NCI-H1048 (cell line): ENCODE measurements at places on chromosomes 16 and 17.

GRCh38 chr17:37118366-37119137 is 169.8 kb downstream of the AATF start:
- DNase-seq, result no peak

GRCh38 chr16:50368410-50369132 is at the start of gene BRD7:
TSS of gene BRD7 (minus strand) at chr16:50368988. CDS start at chr16:50368774, 214 bp downstream.
- no peak for DNase-seq

DNA sequence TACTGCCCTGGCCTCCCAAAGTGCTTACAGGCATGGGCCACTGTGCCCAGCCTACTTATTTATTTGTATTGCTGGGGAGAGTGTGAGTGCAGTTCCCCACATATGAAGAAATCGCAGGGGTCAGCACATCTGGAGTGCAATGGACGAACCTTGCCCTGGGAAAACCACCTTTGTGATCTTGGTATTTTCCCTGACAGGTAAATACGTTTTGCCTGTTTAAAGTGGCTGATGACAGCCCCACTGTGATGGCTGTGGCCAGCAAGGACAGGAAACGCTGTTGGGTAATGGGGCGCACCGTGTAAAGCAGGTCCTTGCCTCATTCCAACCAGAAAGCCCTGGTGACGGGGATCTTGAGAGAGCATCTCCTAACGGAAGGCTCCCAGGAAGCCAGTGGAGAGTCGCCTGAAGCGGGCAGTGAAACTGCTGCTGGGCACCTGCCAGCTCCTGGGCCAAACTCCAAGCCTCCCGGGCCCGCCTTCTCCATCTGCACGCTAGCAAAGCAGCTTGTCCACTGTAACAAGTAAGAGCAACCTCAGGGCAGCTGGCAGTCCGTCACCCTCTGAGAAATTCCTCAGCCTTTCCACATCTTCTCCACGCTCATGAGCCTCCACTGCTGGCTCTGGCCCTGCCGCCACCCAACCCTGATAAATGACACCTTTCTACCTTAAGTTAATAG is 17.5 kb downstream of the EMC8 start:
- DNase-seq, result no peak

GRCh38 chr17:64289741-64290141 is 26.7 kb upstream of the TEX2 start:
- DNase-seq, result no peak

- DNase-seq, result no peak
These were observed 6.9 kb downstream of the PLLP start for GRCh38 chr16:57277586-57277985.

- no peak for DNase-seq
These were observed 18.6 kb downstream of the CDH16 start for GRCh38 chr16:66899945-66900710.

DNA sequence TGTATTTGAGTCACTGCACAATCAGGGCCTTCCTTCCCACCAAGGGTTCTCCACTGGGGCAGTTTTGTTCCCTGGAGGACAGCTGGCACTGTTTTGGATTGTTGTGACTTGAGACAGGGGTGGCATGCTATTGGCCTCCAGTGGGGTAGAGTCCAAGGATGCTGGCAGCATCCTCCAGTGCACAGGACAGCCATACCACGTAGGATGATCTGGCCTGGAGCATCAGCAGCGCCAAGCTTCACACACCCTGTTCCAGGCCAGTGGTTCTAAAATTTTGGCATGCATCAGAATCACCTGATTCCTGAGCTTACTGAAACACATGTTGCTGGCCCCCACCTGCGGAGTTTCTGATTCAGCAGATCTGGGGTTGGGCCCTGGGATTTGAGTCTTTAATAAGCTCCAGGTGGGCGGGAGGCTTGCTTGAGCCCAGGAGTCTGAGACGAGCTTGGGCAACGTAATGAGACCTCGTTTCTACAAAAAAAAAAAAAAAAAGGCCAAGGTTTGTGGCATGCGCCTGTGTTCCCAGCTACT is 83.2 kb downstream of the MGAT5B start:
- no peak for DNase-seq

GRCh38 chr17:29412780-29413565 is 22.8 kb downstream of the TAOK1 start:
- DNase-seq, result no peak

DNA sequence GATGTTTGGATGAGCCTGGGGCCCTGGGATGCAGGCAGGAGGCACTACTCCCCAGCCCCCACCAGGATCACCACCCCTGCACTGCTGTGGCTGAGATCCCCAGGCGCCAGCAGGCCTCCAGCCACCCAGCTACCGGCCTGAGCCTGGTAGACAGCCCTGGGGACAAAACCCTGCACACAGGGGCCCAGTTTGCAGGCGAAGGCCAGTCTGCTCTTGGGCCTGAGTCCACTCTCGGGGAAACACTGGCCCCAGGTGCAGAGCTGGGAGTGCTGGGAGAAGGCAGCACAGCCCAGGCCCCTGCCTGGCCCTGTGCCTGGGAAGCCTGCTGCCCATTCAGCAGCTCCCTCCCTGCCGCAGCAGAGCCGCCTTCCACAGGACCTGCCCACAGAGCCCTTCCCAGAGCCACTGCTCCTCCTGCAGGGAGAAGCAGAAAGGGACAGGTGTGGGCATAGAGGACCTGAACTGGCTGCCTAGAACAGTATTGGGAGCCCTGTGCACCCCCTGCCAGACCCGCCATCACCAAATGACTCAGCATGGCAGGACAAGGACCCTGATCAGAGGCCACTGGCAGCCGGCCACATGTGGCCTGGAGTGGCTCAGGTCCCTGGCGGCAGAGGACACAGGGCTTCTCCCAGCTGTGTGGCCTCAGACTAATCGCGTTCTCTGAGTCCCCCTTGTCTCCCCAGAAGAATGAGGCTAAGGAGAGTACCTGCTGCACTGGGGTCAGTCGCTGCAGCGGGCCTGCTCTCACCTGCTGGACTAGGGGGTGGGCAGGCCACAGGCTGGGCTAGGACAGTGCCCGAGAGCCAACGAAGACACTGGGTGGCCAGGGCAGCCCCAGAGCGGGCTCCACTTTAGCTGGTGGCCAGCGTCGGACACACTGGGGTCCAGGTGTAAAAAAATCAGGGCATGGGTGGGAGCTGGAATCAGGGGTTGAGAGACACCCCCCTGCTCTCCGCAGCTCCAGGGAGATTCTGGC is 10.7 kb downstream of the MSRB1 start:
- DNase-seq, result no peak

DNA sequence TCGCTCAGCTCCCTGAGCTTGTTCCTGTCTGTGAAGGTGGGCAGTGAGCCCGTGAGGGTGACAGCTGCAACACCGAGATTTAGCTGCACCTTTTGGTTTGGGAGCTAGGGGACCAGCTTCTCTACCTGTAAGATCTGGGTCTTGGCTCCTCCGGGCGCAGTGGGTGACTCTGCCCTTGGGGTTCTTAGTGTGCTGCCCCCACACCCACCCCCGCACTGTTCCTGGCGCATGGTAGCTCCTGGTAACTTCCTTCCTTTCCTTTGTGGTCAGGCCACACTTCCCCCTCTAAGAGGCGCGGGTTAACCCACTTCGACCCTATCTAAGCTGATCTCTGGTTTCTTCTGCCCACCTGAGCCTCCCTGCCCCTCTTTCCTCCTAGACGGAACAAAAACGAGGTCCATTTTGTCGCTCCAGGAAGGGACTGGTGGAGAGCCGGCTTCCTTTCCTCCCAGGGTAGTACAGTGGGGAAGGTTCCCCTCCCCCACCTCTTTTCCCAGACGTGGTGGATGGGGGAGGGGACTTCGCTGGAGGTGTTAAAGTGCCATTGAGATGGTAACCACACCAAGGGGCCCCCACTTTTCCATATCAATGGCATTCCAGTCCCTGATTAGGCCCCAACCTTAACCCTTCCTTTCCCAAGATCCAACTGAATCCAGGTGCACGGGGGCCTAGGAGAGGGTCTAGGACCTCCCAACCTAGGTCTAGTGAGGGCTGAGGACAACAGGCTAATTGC is 4.6 kb upstream of the CLDN9 start:
- no peak for DNase-seq

DNA sequence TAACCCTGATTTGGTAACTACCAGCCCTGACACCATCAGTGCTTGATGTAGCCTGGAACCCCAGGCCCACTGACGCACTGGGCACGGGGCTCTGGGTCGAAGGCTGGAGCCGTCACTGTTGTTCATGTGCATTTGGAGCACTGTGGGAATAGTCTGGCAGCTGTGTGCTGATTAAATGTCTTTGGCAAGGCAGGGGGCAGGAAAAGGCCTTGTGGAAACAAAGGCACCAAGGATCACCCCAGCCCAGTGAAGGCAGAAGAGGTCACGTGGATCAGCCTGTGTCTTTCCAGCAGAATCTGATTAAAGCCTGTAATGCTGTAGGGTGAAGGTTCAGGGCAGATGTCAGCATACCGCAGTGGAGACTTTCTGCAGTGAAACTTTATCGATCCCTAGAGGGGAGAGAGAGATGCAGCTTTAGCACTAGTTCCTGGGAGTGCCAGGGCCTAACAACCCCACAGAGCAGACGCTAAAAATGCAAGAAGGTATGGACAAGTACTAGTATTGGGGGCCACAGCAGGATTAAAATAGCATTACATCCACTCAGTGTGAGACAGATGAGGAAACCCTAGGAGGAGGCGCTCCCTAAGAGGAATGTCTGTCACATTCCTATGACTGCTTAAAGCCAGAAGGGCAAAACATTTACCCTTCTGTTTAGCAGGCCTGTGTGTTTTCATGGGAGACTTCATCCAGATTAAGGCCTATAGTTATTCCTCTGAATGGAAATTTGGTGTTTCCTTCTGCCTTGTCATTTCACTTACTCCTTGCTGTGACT is 9.7 kb downstream of the ZNHIT3 start:
- DNase-seq, result no peak

- DNase-seq, result no peak
These were observed 4.4 kb upstream of the SNX29 start for GRCh38 chr16:11972128-11972527.

GRCh38 chr17:31112001-31112661 is 17.4 kb downstream of the NF1 start:
- no peak for DNase-seq

DNA sequence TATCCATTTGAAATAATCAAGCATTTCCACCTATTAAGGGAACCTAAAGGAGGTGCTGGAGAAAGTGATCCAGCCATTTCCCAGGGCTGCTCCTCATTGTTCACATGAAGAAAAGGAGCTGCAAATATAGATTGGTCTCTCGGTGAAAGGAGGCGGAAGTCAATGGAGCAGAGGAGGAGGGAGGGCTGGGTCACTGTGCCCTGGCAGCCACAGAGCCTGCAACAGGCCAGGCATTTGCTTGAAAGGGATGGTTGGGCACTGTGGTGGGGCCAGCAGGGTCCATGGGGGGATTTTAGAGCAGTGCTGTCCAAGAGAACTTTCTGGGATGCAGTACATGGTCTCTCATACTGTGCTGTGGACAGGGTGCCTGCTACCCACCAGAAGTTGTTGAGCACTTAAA is 173.2 kb downstream of the CYLD start:
- DNase-seq, result no peak

- no peak for DNase-seq
These were observed 7.1 kb downstream of the NTN1 start for GRCh38 chr17:9028202-9028987.

DNA sequence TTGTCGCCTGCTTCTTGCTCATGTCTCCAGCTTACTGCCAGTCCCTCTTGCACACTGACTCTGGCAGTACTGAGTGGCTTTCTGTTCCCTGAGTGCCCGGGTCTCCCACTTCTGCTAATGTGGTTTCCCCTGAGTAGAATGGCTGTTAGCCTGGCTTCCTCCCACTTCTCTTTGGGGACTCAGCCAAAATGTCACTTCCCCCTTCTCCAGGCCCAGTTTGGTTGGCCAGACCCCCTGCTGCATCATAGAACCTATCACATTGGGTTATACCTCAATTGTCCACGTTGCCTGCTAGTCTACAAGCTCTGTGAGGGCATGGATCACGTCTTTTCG is 304.4 kb downstream of the HS3ST3B1 start:
- no peak for DNase-seq

GRCh38 chr16:77327717-77328116 is 107.1 kb downstream of the ADAMTS18 start:
- no peak for DNase-seq

DNA sequence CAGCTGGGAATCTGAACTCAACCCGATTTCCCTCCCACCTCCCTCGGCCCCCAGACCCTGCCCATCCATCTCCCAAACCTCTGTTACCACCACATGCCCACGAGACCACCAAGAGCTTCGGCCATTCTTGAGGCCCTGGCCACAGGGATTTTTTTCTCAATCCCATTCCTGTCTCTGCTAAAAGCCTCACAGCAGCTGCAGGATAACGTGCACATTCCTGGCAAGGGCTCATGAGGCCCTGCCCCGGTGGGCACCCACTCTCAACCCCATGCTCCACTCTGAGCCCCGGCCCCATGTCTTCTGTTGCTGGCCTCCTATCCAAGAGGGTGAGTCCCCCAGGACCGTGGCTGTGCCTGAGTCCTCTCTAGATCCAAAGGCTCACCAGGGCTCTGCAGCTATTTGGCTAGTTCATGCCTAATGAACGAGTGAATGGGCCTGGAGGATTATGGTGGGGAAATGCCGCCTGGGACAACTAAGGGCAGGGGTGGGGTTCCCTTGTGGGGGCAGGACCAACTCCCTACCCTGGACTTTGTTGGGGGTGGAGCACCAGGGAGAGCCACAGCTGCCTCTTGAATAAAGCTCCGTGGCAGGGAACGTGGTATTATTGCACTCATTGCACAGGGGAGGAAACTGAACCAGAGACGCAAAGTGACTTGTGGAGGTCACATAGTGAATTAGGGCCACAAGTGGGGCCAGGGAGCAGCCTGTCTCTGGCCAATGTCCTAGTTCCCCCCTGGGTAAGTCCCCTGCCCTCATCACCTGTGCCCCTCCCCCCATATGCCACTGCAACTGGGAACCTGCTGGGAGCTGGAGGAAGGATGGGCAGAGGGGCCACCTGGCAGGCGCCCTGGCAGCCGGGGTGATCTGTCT is 113.8 kb upstream of the SMURF2 start:
- no peak for DNase-seq

DNA sequence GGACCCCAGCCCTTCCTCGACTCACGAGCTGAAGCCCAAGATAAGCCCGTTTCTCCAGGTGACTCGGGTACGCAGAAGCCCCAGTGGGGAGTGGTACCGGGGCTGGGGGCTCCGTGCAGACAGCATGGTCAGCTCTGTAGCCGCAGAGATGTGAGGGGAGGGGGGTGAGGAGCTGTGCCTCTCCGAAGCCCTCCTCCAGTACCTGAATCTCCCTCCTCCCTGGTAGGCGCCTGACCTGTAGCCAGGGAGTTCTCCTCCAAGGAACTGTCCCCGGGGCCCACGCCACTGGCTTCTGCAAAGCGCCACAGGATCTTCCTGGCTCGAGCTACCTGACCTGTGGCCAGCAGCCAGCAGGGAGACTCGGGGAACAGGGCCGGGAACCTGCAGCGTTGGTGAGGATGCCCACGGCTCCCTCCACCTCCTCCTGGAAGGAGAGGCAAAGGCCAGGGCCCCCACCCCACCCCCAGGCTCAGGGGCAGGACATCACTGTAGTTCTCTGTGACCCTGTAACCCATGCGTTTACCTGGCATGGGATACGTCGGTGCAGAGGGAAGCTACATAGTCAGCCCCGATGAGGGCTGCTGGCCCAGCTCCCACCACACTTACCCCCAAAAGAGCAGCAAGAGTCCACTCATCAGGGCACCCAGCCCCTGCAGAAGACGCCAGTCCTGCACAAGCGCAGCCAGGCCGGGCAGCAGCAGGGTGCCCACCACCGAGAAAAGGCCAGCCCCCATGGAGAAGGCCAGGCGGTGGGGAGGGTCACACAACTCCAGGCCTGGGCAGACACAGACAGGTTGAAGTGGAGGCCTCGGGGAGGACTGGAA is 1.7 kb downstream of the SLC22A31 start:
- no peak for DNase-seq
